ENCODE measurements at places on chromosomes 5 and 9.

- DNase-seq, result no peak
Measured at GRCh38 chr9:128211981-128212281, 8.8 kb downstream of the DNM1 start.

DNA sequence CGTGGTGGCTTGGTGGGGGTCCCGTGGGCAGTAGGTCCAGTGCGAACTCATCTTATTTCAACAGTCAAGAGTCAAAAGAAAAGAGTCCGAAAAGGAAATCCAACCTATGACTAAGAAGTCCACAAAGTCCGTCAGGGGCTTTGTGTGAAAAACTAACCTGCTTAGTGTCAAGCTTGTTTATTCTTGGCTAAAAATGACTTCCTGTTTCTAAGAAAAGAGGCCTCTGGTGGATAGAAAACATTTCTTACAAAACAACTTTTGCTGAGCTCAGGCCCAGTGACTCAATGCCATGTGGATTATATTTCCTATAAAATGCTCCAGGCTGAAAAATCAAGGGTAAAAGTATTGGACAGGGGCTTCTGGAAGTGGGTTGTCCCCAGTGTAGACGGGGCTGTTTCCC, 105.9 kb downstream of the GADD45G start:
- no peak for DNase-seq

- no peak for DNase-seq
Measured at GRCh38 chr9:18124760-18125159, 349.2 kb upstream of the ADAMTSL1 start.

- DNase-seq, result no peak
Measured at GRCh38 chr5:151431666-151432065, 15.7 kb upstream of the SLC36A1 start.

DNA sequence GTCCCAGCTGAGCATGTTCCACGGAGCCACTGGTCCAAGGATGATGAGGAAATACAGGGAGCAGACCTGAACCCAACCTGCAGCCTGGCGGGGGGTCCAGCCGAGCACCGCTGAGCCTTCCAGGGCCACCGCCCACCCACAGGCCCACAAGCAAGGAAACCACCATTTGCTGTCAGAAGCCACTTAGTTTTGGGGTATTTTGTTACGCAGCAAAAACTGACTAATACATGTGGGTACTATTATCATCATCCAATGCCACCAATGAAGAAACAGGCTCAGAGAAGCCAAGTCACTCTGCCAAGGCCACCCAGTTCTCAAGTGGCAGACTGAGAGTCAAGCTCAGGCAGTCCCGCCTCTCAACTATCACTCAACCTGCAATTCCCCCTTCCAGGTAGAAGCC, 48.0 kb upstream of the RXRA start:
- no peak for DNase-seq

- no peak for DNase-seq
Measured at GRCh38 chr9:138104251-138105122, 226.9 kb downstream of the CACNA1B start.

DNA sequence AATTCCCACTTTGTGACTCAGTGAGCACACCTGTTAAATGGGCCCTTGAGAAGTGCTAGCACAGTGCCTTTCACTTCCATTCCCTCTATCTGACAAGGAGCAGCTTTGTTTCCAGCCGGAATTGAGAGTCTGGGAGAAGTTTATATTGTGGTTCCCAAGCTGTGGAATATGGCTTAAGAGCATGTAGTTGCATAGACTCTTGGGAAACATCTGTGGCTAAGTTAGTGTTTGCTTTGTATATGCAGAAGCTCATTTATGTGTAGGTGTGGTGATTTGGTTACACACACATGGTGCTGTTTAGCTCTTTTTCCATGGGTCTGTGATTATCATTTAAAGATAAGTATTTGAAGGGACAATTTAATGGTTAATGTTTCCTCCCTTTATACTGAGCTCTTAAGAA, 110.5 kb upstream of the HMHB1 start:
- DNase-seq, result no peak

Data from stimulated activated CD4-positive, alpha-beta T cell treated with anti-CD3 and anti-CD28 coated beads, Interleukin-12 subunit alpha, Interleukin-12 subunit beta, amount 100 ng/mL, for 24 hours (primary cell).